H7 (cell line): ENCODE measurements at places on chromosomes 4 and X. TPM values are rescaled to one million over a fixed set of nuclear protein-coding genes. Genes with fewer than 3 reads are reported as not detected.

DNA sequence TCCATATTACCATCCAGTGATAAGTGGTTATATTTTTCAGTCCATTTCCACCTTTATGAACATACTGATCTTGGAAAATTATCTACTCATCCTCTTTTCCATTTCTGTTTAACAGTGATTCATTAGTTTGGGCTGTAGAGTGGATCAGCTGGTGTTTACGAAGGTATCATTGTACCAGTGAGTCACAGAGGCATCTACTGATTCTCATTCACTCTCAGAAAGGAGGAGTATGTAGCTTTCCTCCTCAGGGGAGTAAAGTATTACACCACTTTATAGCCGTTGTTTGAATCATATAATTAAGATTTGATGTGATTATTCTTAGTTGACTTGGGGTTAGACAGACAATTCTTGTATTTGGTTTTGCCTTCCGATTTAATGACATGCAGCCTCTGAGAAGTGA, 74.7 kb downstream of the GALNT7 start:
- DNase-seq = no peak

STPG2 gene
- total RNA-seq = 0.03 and 0.22 TPM in 2 replicates

DNA sequence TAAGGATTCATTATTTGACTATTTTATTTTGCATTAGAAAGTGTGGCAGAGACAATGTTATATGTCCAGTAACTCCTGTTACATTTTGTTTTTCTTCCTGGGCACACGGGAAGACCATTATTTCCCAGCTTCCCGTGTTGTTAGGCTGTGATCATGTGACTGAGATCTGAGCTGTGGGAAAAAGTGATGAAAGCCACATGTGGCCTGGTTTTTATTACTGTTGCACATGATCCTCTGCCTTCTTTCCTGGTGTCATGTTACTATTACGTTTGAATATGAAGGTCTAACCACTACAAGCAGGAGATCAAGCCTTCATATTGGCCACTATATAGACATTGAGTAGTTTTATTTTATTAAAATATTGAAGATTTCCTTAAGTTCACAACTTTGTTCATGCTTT, 28.2 kb upstream of the MID1 start:
- DNase-seq = no peak

RRH gene
- total RNA-seq = not detected in 2 replicates

- no peak for DNase-seq
Observed at GRCh38 chrX:120453985-120454384, 15.1 kb downstream of the LAMP2 start.

DNA sequence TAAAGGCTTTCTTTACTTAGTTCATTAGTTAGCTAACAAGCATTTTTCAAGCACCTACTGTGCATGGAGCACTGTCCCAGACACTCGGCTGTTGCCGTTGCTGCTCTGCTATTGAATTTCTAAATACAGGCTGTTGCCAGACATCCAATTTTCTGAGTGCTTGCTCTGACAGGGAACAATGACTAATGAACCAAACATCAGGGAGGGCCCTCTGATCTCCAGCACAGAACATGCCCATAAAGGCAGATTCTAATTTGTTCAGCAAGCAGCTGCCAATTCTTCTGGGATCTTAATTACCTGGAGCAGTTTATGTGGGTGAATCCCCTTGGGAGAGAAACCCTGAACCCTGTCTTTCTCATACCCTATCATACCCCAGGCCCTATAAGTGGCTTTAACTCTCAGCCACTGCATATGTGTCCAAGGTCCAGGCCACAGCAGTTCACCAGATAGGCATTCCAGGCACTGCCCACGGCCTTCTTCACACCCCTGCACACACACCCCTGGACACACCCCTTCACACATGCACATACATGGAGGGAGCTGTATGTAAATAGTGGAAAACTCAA, 27.9 kb downstream of the TSC22D3 start:
- no peak for DNase-seq
